Lung (tissue), 17 donors: ENCODE measurements at places on chromosomes 13 and 19.

DNA sequence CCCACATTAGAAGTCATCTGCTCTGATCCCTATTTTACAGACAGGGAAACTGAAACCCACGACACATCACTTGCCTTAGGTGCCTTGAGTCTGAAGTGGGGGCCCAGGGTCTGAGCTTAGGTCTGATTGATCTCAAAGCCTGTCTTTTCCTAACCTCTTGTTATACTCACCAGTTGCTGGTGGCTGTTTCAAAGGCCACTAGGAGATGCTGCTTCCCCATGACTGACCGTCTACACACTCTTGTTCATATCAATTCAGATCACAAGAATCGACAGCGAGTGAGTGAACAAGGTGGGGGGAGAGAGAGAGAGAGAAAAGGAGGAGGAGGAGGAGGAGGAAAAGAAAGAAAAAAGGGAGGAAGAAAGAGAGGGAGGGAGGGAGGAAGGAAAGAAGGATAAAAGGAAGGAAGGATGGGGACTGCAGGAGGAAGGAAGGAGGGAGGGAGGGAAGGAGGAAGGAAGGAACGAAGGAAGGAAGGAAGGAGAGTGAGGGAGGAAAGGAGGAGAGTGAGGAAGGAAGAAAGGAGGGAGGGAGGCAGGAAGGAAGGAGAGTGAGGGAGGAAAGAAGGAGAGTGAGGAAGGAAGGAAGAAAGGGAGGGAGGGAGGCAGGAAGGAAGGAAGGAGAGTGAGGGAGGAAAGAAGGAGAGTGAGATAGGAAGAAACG is 3.3 kb downstream of the OR10H1 start:
- peak; percentile 4 for DNase-seq

- DNase-seq: peak; percentile 62
Observed at GRCh38 chr19:5916181-5916708, 2.2 kb downstream of the CAPS start.

DNA sequence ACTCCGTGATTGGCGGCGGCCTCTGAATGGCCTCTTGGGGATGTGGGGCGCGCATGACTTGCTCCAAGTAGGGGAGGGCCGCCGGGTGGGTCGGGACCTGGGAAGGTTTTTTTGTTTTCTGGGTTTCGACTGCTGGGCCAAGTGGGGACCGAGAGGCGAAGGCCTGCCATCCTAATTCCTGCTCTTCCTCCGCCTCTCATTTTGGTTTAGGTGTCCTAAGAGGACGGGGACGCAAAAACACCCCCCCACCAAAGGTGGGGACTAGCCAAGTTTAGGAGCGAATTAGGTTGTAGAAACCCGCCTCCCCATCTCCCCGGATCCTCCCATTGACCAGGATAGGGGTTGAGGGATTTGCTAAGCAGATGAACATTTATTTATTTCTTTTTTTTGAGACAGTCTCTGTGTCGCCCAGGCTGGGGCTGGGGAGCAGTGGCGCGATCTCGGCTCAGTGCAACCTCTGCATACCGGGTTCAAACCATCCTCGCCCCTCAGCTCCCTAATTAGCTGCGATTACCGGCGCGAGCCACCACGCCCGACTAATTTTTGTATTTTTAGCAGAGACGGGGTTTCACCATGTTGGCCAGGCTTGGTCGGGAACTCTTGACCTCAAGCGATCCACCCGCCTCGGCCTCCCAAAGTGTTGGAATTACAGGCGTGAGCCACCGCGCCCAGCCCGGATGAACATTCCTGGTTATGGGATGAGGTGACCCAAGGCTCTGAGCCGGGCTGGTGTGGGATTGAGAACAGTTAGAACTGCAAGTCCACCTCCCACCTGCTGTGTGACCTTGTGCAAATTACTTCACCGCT is 838 bp downstream of the PPP2R1A start:
- DNase-seq: no peak

DNA sequence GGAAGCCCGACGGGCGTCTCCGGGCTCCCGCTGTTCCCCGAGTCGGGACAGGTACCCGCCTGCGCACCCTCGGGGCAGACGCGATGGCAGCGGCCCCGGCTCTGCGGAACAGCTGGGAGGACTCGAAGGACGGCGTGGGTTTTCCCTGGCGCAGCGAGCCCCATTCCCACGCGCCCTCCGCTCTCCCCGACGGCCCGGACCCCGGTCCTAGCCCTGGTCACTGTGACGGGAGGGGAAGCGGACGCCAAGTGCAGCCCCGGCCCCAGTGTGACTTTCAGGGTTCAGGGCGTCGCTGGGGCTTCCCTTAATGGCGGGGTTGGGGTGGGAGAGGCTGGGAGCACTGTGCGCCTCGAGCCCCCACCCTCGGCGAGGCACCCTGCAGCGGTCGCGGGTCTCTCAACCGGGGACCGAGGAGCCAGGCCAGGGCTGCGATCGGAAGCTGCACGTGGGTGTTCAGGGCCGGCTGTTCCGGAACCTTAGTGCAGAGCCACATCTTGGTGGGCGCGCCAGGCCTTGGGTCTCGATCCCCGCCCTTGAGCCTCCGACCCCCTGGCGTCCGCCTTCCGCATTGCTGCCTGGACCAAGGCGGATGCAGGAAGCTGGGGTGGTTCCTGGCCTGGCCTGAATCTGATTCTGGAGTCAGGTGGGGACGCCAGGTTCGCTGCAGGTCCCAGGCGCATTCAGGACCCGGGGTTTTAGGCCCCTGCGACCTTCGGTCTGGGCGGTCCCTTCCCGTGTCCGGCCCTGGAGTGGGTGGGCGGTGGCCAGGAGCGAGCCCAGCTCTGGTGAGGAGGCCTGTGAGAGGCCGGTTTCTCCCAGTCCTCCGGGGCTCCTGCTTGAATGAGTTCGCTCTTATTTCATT is 3.5 kb downstream of the LGALS7B start:
- DNase-seq: peak; percentile 36

DNA sequence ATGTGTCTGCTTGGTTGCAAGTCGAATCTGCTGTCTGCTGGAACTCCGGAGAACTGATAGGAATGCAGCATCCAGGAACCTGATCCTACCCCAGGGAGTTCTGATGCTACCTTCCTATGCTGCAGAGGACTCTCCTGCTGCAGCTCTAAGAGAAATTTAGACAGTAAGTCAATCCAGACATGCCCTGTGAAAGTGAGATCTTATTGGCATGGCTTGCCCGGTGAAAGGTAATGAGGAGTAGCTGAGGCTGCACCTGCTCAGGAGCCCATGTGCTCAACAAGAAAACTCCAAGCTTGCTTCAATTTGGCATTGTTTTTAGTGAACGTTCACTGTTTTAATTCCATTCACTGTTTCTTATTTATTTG is 217.3 kb upstream of the SERP2 start:
- DNase-seq: no peak

GRCh38 chr19:29526730-29527499 is 1.1 kb downstream of the VSTM2B start:
- no peak for DNase-seq

GRCh38 chr19:33503030-33503429 is 18.6 kb downstream of the PEPD start:
- DNase-seq: no peak

DNA sequence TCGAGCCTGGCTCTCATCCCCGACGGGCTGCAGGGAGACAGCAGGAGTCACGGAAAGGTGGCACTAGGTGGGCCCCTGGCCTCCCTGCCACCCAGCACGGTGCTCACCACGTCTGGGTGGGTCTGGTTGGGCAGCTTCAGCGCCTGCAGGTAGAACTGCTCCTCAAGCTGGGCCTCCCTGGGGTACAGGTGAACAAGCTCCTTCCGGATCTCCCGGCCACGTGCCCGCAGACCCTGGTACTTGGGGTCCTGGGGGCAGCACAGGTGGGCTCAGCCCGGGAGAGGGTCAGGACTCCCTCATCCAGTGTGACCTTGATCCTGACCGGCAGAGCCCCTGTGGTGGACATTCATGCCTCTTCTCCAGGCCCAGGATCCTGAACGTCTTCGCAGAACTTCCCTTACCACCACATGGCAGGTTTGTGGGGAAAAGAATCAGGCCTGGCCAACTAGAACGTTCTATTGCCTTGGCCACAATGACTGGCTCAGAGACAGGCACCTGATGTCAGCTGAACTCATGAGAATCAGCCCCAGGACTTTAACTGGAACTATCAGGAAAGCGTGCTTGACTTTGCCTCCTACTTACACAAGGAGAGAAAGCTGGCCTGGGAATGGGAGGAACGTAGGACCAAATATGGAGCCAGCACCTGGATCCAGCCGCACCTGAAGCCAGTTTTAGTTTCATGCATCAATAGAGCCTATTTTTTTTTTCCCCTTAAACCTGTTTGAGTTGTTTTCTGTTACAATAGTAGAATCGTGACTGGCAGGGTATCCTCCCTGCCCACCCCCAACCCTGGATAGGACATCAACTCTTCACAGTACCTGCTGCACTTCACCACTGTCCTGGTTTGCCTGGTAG is 8.9 kb downstream of the SARS2 start:
- DNase-seq: no peak

DNA sequence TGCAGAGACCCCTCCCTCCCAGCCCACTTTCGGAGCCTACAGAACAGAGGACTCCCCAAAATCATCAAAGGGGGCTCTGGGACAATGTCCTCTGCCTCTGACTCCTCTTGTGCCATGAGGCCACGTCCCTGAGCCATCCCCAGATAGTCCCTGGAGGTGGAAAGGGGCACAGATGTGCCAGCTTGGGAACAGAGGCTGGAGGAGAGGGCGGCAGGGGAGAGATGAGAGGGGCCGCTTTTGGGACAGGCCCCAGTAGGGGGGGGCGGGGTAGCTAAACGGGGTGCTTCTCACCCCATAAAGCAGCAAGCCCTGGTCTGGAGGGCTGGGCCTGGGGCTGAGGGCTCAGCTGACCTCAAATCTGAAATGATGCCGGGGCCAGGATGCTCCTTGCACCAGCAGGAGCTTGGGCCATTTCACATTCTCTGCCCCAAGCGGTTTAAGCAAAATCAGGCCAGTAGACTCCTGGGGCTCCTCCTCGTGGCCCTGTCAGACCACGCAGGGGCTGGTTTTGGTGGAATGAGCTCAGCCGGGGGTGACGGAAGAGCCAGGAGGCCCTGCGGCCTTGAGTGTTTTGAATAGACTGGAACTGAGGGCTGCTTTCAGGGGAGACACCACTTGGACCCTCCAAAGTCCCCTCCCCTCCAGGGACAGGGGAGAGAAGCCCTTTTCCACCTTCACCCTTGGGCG is 27.1 kb downstream of the ONECUT3 start:
- peak; percentile 31 for DNase-seq

GRCh38 chr19:30277941-30278881 is 94.0 kb upstream of the ZNF536 start:
- DNase-seq: no peak

DNA sequence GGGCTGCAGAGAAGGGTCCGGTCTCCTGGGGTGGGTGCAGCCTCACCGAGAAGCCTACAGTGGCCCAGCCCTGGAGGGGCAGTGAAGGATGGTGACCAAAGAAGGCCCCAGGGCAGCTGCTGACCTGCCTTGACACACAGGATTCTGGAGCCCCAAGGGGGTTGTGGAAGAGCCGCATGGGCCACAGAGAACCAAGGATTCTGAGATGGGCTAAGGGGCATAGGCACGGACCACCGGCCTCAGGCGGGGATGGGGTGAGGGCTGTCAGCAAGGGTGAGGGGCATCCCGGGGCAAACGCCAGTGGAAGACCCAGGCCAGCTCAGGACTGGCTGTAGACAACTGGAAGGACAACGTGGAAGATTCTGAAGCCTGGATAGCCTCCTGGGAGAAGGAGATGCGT is 151.6 kb downstream of the TEX29 start:
- no peak for DNase-seq

DNA sequence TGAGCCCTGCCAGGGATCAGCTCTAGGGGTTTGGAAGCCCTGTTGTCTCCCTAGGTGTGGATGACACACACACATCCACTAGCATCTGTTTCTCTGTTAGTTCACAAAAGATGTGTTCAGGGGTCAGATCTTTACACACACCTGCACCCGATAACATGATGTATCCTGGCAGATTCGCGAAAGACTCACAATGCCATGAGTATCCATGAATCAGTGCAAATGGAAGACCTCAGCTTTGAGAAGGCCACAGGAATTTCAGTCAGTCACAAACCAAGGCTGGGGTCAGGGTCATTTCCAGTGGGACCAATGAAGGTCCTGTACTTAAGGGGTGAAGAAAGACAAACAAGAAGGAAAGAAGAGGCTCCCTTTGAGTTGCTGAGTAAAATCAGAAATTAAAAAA is 898.2 kb downstream of the UQCRFS1 start:
- no peak for DNase-seq

- no peak for DNase-seq
Observed at GRCh38 chr13:35796623-35797022, 320.1 kb upstream of the MAB21L1 start.

GRCh38 chr13:62598708-62599107 is 1183.1 kb upstream of the PCDH20 start:
- DNase-seq: no peak

GRCh38 chr13:97967948-97968347 is 14.5 kb downstream of the IPO5 start:
- no peak for DNase-seq

GRCh38 chr13:80011448-80012212 is 329.3 kb downstream of the SPRY2 start:
- DNase-seq: peak; percentile 10

DNA sequence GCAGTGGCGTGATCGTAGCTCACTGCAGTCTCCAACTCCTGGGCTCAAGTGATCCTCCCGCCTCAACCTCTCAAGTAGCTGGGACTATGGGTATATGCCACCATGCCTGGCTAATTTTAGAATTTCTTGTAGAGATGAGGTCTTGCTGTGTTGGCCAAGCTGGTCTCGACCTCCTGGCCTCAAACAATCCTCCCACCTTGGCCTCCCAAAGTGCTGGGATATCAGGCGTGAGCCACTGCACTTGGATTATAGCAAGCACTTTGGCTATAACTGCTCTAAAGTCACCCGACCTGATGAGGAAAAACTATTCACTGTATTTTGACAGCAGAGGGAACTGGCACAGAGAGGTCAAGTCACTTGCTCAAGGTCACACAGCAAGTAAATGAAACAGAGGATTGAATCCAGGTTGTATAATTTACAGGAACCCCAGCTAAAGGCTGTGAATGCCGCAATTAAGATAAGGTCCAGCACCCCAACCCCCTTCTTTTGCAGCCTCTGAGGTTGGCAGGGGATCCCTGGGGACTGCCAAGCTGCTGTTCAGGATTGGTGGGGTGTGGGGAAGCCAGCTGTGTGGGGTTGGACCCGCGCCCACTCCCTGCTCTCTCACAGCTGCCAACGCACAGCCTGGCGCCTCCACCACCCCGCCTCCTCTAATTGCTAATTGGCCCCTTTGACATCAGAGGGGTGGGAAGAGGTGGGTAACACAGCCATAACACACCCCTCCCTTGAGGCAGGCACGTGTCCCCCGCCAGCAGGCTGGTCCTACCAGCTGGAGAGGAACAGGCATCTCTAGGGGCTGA is 6.0 kb downstream of the TMIGD2 start:
- peak; percentile 74 for DNase-seq

- DNase-seq: no peak
Observed at GRCh38 chr13:96229356-96229755, 139.4 kb downstream of the HS6ST3 start.

DNA sequence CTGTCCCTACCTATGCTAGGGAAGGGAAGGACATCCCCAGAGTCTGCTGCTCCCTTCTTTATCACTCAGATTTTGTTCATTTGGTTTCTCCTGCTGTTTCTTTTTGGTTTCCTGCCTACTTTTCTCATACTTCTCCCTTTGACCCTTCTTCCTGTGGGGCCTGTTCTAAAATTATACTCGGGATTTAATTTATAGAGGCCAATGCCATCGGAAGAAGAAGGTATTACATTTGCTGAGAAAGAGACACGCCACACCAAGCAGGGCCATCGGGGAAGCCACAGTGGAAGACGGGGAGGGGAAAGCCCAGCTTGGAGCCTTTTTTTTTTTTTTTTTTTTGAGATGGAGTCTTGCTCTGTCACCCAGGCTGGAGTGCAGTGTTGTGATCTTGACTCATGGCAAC is 46.8 kb upstream of the FARP1 start:
- DNase-seq: no peak

- DNase-seq: no peak
Observed at GRCh38 chr13:37118016-37118415, 12.6 kb upstream of the CSNK1A1L start.
